ENCODE measurements at places on chromosomes 3 and 15. TPM values are rescaled to one million over a fixed set of nuclear protein-coding genes. Genes with fewer than 3 reads are reported as not detected.
A peak's percentile ranks its signal among the peaks of the same experiment; 100 is the strongest.

DNA sequence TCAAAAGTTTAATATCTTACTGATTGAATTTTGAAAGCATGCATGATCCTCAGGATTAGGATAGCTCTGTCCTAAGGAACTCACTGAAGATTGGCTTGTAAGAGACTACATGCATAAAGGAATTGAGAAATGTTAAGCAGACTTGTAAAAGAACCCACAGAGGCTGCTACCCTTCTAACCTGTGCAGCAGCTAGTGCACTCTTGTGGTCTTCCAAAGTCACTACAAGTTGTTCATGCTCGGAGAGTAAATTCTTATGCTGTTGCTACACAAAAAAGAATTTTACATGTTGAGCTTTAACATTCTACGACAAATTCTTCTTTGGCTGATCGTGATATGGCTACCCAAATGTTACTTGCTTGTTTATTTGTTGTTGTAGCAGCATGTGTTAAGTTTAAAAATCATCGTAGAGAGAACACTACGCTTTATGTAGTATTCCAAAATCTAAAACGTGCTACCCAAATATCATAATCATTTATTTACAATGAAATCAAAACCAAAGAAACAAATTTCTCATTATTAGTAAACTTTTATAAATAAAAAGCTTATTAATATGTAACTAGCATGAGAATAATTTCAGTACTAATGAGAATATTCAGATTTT, 55.0 kb downstream of the GOLIM4 start:
- no peak for ATAC-seq

DNA sequence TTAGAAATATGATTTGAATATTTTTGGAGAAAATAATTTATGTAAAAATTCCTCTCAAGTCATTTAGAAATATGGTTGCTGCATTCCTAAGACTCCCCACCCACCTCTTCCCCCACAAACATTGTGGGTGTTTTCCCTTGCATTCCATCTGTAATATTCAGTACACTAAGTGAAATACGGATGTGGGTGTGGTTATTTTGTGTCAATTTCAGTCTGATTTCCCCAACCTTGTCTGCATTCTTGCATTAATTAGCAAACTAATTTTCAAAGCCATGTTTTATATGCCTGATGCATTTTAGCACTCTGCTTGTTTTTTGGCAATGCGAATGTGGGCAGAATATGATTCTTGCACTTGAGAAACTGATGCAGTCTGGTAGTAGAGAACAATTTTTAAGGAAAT, 408.3 kb upstream of the RGMA start:
- no peak for ATAC-seq

FBXO40 gene
- total RNA-seq: not detected

DNA sequence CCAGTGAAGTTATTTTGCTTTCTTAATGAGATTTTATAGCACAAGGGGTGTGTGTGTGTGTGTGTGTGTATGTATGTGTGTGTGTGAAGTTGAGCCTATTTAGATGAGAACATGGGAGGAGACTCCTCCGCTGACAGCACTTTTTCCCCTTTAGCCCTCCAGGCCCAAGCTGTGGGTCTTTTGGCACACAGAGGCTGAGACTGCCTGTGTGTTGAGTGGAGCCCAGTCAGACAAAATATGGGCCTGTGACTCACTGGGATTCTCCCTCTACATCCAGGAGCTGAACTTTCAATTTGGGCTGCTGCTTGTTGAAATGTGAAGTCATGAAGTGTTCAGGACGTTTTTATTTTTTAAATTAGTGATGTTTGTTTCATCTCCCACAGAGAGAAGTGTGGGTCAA, 108.0 kb downstream of the MFSD1 start:
- ATAC-seq: no peak

EPHA3 gene
- 2.1 TPM for total RNA-seq

DNA sequence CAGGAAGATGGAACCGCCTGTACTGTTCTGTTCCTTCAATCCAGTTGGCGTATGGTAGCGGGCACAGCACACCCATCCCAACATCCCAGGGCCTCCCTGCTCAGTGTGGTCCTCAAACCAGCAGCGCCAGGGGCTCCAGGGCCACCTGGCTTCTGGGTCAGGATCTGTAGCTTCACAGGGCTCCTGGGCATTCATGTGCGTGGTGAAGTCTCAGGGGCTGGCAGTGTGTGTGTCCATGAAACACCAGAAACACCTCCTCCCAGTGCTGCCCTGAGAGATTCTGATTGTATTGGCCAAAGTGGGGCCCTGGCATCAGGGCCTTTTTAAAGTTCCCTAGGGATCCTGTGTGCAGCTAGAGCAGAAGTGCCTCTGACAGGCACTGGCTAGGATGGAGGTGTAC, 42.1 kb downstream of the ABTB1 start:
- ATAC-seq: no peak

CACNA2D2 gene
- 0.50 TPM for total RNA-seq

DNA sequence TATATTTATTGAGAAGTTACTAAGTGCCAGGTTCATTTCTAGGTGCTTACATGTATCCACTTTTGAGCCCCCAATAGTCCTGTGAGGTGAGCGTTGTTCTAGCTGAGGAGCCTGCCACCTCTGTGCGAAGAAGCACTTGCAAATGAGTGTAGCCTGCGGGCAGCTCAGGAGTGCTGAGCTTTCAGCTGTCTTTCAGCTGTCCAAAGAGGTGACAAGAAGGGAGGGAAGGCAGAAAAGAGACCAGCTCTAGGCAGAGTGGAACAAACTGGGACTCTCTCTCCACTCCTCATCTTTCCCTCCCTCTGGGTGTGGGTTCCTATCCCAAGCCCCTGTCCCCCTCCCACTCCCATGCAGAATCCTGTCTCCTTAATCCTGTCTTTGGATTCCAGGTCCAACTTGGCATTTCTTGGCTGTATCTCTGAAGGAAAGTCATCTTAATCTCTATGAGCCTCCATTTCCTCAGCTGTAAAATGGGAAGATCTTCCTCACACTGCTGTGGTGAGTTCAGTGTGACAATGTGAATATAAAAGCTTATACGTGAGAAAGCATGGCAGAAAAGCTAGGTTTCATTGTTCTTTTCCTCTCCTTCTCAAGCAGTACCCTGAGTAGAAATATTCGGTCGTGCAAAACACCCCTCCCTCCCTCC, 6.7 kb upstream of the SRP14 start:
- ATAC-seq: no peak

STAB1 gene
- total RNA-seq: 0.19 TPM

DNA sequence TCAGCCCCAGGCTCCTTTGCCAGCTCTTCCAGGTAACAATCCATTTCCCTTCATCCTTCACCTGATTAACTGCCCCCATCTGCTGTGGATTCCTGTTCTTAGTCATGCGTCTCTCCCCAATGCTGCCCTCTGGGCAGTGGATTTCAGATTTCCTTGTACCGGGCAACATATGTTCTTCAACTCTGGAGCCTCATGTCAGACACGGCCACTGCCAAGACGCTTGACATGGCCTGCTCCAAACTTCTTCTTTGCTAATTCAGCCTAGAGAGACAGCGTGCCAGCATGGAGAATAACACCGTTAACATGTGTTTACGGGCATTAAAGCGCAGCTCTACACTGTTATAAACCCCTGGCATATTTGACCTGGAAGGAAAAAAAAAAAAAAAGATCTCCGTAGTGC, 1035.1 kb upstream of the NR2F2 start:
- ATAC-seq: no peak

DNA sequence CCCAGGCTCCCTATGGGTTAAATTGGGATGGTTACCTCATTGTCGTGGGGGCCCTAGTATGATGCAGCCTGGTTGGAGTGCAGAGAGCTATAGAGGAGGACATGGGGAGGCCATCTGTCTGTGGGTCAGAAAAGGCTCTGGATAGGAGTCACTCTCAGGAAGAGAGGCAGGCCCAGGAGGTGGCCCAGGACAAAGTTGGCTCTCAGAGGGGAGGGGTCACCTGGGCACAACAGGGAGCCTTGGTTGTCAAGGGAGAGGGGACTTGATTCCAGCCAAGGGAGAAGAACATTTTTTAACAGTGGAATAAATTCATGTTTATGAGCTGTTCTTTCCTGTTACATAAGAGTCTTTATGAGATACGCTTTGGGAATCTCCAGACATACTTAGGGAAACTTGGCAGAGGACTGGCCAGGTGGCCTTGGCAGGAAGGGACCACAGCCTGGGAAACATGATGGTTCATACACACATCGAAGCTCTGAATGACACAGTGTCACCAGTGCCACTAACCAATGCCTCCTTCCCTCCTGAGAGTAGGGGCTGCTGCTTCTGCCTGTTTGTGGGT, 27.5 kb upstream of the LCTL start:
- ATAC-seq: no peak

CPLX3 gene
- total RNA-seq: 0.19 TPM

GPD1L gene
- total RNA-seq: 18.8 TPM

TEX9 gene
- 1.0 TPM for total RNA-seq

- no peak for ATAC-seq
These were observed 713 bp upstream of the MUC13 start for GRCh38 chr3:124935264-124935663.

DNA sequence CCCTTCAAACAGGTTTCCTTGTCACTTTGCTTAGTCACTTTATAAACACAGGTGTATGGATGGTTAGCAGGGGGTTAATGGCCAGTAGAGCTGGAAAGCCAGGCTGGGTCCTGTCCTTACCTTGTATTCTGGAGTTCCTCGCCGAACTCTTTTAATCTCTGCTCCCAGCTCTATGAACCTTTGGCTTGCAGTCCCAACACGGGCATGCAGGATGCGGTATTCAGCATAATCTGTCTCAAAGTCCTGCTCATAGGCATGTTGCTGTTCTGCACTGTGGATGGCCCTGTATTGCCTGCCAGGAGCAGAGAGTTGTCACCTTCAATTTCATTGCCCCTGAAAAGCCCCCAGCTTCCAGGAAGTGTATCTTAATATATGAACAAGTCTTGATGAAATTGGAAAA, 2.7 kb downstream of the ELL3 start:
- ATAC-seq: no peak

DNA sequence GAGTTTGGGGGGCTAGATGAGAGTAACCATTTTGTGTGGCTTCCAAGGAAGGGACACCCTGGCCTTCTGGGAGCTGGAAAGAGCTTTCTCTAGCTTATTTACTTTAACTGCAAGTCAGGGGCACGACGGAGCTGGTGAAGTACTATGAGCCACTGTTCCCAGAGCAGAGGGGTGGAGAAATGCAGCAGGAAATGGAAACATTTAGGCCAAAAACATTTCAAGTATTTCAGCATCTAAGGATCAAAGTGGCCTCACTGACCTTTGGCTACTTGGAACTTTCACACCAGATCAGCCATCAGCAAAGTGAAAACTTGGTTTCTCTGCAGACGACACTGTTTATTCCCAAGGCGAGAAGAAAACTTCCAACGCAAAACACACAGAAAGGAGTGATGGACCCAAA, 7.9 kb downstream of the DGKG start:
- ATAC-seq: no peak

- ATAC-seq: no peak
These were observed 89.7 kb downstream of the BDH1 start for GRCh38 chr3:197465996-197466549.

- ATAC-seq: no peak
These were observed 66.0 kb downstream of the TLE3 start for GRCh38 chr15:70031713-70032112.

- no peak for ATAC-seq
These were observed 40.5 kb upstream of the VPS8 start for GRCh38 chr3:184771301-184772127.

- peak; percentile 54 for ATAC-seq
These were observed 482.5 kb downstream of the FOXP1 start for GRCh38 chr3:71101014-71101413.

DNA sequence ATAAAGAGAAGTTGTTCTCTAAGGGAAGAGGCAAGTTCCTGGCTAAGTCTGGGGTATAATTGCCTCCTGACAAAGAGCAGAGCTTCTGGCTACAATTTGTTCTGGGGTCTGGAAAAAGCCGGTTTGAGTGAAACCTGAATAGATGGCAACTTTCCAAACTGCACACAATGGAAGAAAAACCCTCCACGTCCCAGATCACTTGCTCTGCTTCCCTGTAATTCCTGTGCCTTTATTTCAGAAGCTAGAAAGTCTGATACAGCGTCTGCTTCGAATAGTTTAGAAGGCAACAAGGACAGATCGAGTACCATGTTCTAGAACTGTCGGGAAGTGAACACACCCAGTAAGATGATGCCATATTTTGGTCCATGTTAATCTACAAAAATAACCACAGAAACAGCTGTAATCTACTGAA, 1.6 kb upstream of the WDR82 start:
- no peak for ATAC-seq

DNA sequence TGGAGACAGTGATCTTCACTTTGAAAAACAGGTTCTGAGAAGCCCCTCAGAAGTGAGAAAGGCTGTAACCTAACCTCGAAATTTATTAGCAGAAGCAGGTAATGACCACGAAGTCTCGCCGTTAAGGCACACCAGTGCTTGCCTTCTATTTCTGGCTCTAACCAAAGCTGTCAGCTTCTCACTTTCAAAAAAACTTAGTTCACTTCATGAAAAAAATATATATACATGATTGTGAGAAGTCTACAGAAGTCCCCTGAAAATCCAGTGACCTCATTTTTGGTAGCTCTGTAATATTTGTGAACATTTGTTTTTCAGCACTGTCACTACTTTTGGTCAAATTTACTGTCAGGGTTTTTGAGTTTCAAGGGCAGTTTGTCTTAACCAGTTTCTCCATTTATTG, 19.1 kb upstream of the AKAP13 start:
- no peak for ATAC-seq

PATL2 gene
- 7.9 TPM for total RNA-seq

DNA sequence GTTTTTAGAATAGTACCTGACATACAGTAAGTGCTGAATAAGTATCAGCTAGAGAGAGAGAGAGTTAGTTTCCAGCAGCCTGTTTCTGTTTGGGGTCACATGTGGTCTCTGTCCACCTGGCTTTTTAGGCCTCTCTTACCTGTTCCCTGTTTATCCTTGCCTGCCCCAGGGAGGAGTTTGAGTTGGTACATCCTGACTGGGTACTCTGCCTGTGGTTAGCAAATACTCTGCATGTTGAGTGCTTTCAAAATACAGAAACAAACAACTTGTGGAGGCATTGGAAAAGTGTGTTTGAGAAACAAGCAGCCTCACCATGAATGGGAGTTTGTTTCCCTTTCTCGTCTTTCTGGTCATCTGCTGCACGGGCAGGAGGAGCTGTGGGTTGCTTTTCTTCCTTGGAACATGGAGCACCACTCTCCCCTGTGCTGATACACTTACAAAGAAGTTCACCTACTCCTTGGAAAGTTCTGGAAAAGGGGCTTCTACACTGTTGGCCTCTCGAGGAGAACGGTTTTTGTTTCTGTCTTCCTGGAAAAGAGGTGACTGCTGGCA, 166.1 kb downstream of the PGPEP1L start:
- ATAC-seq: no peak

DNA sequence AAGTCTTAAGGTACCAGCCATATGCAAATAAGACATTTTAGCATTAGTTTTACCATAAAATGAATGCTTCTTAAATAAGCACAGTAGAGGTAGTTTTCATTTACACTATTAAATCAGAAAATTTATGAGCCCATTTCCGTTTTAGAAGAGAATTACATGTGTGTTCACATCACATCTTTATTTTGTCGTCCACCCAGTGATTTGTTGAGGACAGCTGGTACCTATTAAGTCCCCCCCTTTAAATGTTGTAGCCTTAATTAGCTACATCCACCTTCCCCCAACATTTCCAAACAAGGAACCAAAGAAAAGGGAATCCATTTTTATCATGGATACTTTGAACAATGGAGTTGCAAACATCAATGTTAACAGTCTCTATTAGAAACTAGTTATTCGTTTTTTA, 6.8 kb downstream of the IL17RD start:
- ATAC-seq: no peak

- ATAC-seq: no peak
These were observed 71.5 kb upstream of the LPP start for GRCh38 chr3:188082450-188082849.

GRCh38 chr3:9033867-9034266, 70.6 kb upstream of the RAD18 start:
- ATAC-seq: no peak

GRCh38 chr3:109362823-109363222, 25.5 kb upstream of the DPPA4 start:
- ATAC-seq: no peak

Data from activated T-helper 17 cell treated with anti-CD3 and anti-CD28 coated beads, Interleukin-2, amount 50 U/mL, for 72 hours (primary cell).